NCI-H1048 (cell line): ENCODE measurements at places on chromosomes 16 and 17.

GRCh38 chr17:65198653-65199382, 61.6 kb downstream of the RGS9 start:
- no peak for DNase-seq

GRCh38 chr17:67127925-67128324, 83.6 kb downstream of the CACNG1 start:
- no peak for DNase-seq

DNA sequence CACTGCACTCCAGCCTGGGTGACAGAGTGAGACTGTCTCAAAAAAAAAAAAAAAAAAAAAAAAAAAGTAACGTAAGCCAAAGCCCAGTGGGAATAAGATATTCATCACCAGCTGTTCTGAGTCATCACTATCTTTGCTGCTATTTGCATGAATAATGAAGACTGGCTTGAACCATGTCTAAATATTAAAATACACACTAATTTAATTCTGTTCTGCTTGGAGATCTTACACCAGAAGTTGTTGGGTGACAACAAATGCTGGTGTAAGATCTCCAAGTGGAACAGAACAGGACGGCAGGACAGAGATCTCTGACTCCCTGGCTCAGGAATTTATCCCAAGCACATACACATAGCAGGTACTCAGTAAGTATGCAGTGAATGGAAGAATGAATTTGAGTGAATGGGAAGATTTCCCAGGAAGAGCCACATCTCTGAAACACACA, 19.6 kb downstream of the DNAH17 start:
- DNase-seq: no peak

GRCh38 chr17:70017112-70017511, 57.9 kb upstream of the KCNJ16 start:
- DNase-seq: no peak

GRCh38 chr17:7001318-7001961, 5.6 kb downstream of the ALOX12 start:
- DNase-seq: no peak

- DNase-seq: no peak
These were observed 15.6 kb upstream of the FOXJ1 start for GRCh38 chr17:76156662-76156991.
